ENCODE measurements at places on chromosomes 5 and 9.

GRCh38 chr9:88725300-88726019 lies 190.5 kb downstream of the NXNL2 start:
- DNase-seq, result no peak

- DNase-seq, result no peak
These were observed 417.7 kb downstream of the GADD45G start for GRCh38 chr9:90022474-90022873.

GRCh38 chr5:32928761-32929160 lies 217.6 kb downstream of the NPR3 start:
- DNase-seq, result no peak

DNA sequence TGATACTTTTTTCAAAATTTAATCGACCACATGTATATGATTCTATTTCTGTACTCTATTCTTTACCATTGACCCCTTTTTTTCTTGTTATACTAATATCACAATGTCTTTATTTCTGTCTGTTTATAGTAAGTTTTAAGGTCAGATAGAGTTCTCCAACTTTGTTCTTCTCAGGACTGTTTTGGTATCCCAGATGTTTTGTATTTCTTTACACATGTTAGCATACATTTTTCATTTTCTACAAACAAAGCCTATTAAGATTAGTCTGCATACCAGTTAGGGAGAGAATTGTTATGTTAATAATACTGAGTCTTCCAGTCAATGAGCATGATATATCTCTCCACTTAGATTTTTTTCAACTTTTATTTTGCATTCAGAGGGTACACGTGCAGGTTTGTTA lies 8.2 kb upstream of the CAMK4 start:
- DNase-seq, result no peak

DNA sequence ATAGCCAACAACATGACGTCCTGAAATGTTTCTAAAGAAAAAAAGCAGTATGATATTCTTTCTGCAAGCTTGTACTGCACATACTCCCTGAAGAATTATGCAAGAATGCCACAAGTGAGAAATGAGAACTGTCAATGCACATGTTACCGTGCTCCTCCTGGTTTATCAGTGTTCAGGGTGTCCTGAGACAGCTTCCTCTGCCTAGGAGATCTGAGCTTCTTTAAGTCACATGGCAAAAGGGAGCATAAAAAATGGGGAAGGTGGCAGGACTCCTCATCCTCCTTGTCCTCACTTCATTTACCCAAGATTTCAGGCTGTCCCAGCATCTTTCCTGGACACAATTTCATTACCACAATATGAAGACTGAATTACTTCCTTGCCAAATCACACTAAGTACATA lies 238.2 kb downstream of the GLIS3 start:
- DNase-seq, result no peak

- no peak for DNase-seq
These were observed 75.9 kb upstream of the SEMA6A start for GRCh38 chr5:116650544-116650943.

DNA sequence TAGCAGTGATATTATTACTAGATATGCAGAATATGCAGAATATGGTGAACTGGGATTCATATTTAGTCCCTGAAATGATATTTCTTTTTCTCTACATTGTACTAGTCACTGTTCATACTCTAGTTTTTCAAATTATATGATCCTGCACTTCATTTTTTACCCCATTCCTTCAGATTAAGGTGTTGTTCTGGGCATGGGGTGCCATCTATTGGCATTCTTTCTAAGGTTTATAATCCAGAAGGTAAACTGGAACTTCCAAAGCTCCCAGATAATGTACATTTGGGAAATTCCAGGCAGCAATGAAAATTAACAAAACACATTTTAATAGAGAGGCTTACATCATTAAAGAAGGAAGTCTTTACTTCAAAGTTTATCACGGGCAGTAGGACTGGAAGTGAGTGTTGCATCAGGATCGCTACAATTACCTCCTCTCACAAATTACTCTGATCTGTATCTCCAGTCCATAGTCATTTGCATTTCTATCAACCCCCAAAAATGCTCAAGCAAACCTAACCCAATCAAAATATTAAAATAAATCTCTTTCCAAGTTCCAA lies 12.5 kb downstream of the RFX3 start:
- no peak for DNase-seq

DNA sequence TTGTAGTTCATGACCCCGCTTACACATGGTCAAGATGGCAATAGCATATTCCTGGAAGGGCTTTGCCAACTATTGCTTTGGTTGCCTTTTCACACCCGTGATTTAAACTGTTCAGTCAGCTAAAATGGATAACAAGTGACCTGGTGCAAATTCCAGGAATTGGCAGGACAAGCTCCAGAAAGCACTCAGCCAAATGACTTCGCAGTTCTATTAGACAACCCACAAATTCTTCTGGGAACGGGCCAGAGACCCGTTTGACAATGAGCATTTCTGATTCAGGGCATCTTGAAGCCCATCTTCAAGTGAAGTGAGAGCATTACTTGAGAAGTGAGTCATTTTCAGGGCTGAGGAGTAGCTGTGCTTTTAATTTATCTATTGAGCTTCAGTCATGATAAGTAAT lies 165.0 kb downstream of the DROSHA start:
- no peak for DNase-seq

- DNase-seq, result no peak
These were observed 37.4 kb downstream of the RAD50 start for GRCh38 chr5:132594170-132594569.

DNA sequence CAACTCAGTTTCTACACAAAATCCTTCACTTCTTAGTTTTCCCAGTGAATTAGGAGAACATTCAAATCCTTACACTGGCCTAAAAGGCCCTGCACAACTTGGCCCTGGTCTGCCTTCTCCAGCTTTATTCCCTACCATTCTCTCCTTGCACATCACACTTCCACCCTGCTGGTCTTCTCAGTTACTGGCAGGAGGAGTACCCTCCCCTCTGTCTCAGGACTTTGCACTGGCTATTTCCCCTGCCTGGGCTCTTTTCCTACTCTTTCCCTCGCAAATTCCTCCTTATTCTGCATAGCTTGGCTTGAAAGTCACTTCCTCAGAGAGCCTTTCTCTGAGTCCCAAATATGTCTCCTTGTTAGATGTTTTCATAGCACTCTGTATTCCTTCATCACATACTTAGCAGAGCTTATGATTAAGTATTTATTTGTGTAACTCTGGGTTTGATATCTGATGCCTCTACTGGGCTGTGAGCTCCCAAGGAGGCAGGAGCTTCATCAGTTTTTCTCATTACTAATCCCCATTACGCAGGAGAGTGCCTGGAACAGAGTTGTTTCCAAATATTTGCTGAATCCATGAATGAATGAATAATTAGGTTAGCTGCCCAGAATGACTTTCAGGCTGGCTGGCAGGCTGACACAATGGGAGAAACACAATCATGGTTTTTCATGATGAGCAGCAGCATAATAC lies 159.8 kb upstream of the KLF9 start:
- no peak for DNase-seq

DNA sequence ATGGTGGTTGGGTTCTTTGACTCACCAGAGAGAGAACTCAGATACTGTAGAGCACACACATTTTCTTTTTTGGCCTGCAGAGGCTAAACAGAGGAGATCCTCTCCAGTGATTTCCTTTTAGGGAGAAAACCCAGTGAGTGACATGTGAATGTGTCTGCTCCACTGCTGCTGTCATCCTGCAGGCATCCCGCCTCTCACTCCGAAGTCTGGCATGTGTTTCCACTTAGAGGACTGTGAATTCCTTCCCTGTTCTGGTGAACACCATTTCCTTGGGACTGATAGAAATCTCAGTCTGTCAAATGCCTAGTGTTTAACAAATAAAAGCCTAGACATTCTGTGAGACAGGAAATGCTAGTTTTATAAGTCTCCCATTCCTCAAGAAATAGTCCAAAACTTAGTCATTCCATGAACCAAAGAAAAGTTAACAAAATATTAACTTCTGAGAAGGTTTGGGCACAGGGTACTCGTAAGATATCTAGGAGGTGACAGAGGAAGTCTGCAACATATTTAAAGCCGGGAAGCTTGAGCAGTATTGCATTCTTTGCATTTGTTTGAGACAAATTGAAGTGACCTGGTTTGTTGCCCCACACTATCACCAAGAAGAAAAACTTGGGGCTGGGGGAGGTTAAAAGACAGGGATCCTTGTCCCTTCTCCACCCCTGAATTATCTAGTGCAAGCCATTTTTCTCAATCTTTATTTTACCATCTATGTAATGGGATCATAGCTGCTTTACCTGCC lies 74.9 kb upstream of the NIPAL4 start:
- DNase-seq, result no peak

DNA sequence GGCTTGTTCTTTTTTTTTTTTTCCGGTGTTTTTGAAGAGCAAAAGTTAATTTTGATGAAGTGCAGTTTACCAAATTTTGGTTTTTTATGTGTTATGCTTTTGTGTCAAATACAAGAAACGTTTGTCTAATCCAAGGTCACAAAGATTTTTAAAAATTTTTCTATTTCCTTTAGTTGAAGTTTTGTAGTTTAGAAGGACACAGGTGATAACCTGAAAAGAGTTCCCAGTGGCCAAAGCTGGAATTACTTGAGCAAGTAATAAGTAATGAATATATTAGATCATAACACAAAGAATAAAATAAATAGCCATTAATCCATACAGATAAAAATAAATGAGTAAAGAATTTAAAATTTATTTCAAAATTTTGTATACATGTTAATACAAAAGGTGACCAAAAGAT lies 71.5 kb downstream of the FCHO2 start:
- DNase-seq, result no peak
